ENCODE measurements at places on chromosomes 2 and 18.

- peak; percentile 21 for DNase-seq
Observed at GRCh38 chr2:71742953-71743601, 289.7 kb downstream of the DYSF start.

- DNase-seq, result no peak
Observed at GRCh38 chr2:16005389-16005788, 65.0 kb downstream of the MYCN start.

- no peak for DNase-seq
Observed at GRCh38 chr2:182946958-182947369, 80.5 kb upstream of the FRZB start.

- DNase-seq, result no peak
Observed at GRCh38 chr2:226932443-226932842, 96.6 kb downstream of the RHBDD1 start.

DNA sequence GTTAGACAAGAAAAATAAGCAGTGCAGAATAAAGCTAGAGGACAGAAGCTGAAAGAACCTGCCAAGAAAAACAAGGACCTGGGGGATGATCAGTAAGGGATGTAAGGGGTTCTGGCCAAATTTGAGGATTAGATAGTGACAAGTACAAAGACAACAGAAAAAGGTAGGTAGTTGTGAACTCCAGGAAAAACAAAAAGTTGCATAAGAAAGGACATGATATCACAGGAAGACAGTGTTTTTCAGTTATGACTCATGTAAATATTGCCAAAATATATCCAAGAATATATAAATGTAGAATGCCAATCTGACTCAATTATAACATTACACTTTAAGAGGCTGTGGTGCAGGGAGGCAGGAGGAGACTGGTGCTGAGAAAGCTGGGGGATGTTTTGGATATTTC lies 209.8 kb upstream of the SH3BP4 start:
- no peak for DNase-seq

GRCh38 chr2:219327719-219328118 lies 4.8 kb downstream of the RESP18 start:
- no peak for DNase-seq

- DNase-seq, result no peak
Observed at GRCh38 chr18:48440924-48441323, 31.7 kb upstream of the ZBTB7C start.

DNA sequence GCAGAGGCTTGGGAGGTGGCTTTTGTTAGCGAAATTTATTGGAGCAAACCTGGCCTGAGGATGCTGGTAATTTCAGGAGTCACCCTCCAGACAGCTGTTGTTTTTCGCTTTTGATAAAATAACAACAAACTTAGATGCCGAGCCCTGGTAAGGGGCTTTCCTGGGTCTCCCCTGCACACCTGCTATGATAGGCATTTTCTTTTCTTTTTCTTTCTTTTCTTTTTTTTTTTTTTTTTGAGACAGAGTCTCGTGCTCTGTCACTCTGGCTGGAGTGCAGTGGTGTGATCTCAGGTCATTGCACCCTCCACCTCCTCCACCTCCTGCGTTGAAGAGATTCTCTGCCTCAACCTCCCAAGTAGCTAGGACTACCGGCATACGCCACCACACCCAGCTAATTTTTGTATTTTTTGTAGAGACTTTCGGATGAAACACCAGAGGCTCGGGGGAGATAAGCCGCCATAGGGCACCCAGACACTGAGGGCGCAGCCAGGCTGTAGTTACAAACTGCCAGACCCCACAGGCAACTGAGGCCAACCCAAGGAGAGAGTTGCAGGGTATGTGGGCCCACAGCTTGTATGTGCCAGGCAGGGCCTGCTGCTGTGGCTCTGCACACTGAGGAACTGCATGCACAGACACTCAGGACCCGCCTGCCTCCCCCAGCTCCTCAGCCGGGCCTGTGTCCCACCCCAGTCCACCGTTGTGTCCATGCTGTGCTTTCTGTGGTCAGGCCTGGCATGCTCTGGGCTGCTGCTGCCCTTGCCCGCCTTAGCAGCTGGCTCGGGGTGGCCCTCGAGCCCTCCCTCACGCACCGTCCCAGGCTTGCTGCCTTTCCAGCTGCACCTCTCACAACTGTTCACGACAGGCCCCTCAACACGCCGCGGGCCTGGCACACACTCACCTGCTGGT lies 3.9 kb downstream of the GYPC start:
- DNase-seq, result no peak

GRCh38 chr2:201644001-201644400 lies 698 bp upstream of the TMEM237 start:
- no peak for DNase-seq

DNA sequence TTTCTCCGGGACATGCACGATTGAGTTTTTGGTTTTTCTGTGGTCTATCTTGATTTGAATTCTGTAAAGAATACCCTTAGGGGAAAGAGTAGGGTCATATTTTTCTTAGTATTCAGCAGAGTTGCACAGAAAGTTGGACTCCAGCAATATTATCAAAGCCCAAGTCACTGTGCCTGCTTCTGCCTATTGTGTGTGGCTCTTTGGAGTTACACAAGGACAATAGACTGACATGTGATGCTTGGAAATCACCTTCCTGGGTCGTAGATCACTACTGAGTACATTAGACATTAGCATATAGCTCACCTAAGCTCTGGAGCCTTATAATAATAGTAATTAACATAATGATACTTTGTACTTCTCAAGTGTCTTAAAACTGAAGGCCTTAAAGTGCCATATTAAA lies 238.8 kb upstream of the FOSL2 start:
- DNase-seq, result no peak

- no peak for DNase-seq
Observed at GRCh38 chr2:191435141-191435540, 189.9 kb downstream of the MYO1B start.

DNA sequence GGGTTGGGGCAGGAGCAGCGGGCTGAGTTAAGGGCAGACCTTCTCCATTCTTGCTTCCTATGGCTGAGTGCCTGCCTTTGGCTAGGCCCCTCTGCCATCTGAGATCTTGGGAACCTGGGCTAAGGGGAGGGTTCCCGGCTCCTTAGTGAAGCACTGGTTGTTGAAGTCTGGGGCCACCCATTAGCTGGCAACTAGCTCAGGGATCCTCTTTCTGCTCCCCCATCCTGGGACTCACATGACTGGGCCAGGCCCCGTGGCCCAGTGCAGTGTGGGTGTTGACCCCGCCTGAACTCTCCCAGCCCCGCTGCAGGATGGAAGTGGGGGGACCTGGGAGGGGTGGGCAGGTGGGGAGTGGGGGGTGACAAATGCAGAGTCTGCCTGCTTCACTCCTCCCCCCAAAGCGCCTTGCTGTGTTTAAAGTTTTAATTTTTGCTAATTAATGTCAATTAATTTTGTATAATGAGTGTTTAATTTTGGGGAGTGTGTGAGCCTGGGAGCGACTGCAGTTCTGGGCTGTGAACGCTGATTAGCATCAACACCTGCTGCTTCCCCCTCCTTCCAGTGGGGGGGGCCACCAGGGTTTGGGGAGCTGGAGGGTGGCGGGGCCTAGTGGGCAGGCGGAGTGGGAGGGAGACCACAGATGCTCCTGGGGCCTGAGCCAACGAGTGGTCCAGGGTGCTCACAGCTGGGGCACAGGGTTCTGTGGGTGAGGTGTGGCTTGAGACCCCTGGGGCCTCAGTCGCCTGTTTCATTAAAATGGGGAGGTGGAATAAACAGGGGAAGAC lies 55.2 kb downstream of the EMX1 start:
- DNase-seq, result no peak

GRCh38 chr18:37544713-37545112 lies 20.9 kb downstream of the CELF4 start:
- no peak for DNase-seq

GRCh38 chr2:54590216-54591120 lies 133.0 kb upstream of the EML6 start:
- no peak for DNase-seq

GRCh38 chr18:67583621-67584020 lies 67.1 kb upstream of the DSEL start:
- no peak for DNase-seq

- no peak for DNase-seq
Observed at GRCh38 chr2:191625016-191625415, 52.9 kb upstream of the NABP1 start.

All from DMS 273 treated with DMSO at 0.1 percent for 48 hours (cell line).